ENCODE measurements at places on chromosomes 4 and X.

DNA sequence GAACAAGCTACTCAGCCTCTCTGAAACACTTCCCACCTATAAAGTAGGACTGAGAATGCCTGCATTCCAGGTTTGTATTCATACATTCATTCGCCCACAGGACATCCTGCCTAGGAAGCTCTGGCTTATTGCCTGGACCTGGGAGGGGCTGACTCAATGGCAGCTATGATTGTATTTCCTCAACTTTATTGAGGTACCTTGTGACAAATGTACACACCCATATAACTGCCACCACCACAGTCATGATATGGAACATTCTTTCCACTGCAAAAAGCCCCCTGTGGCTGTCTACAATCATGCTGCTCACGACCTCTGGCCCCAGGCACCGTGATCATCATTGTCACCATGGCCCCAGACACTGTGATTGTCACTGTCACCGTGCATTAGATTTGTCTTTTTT is 68.3 kb downstream of the ABLIM2 start:
- DNase-seq, result no peak

- DNase-seq, result no peak
Measured at GRCh38 chr4:118824141-118824540, 11.8 kb downstream of the SEC24D start.

GRCh38 chr4:78136109-78137081 is 79.3 kb downstream of the FRAS1 start:
- DNase-seq, result no peak

GRCh38 chrX:107197319-107197718 is 8.9 kb downstream of the NUP62CL start:
- no peak for DNase-seq

DNA sequence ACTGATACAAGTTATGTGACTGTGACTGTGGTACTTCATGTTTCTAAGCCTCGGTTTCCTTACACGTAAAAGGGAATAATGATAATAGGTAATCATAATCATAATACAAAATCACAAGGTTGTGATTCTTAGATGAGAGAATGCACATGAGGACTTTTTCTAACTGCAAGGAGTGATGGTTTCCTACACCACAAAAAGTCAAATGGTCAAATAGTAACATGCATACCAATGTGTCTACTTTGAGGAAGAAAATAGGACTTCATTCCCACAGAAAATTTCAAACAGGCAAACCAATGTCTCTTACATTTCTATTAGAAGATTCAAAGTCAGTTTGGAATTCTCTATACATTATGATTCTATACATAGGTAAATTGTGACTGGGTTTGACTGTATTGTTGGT is 368.7 kb upstream of the FTHL17 start:
- no peak for DNase-seq

GRCh38 chr4:173696011-173696410 is 166.0 kb upstream of the HAND2 start:
- no peak for DNase-seq

DNA sequence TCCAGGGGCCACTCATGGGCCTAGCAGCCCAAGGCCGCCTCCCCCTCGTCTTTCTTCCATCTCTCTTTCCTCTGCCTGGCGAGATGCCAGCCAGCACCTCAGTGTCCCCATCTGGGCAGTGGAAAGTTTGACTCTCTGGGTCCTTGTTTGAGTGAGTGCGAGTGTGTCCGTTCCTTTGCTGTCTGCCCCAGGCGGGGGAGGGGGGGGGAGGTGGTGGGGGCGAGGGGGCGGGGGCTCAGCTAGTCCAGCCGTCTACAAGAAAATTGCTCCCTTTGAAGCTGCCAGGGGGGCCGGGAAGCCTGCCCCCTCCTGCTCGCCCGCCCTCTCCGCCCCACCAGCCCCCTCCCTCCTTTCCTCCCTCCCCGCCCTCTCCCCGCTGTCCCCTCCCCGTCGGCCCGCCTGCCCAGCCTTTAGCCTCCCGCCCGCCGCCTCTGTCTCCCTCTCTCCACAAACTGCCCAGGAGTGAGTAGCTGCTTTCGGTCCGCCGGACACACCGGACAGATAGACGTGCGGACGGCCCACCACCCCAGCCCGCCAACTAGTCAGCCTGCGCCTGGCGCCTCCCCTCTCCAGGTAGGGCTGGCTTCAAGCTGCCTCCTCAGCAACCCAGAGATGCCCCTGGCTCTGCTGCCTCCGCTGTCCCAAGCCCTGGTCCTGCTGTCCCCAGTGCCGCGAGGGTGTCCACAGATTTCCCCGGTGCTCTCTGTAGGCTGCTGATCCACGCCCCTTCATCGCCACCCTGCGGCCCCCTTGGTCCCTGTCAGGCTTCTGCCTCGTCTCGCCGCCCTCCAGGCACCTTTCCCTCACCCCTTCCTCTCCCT is at the start of gene BGN:
Gene BGN, plus strand, starts transcription at position 440 of the 821 bp plus-strand sequence. CDS start 9,652 bp downstream, outside the sequence.
- DNase-seq, result no peak

Measured in CD4-positive, alpha-beta T cell treated with Interleukin-15 for 4 hours (primary cell).